ENCODE measurements at places on chromosomes 12 and 14.

DNA sequence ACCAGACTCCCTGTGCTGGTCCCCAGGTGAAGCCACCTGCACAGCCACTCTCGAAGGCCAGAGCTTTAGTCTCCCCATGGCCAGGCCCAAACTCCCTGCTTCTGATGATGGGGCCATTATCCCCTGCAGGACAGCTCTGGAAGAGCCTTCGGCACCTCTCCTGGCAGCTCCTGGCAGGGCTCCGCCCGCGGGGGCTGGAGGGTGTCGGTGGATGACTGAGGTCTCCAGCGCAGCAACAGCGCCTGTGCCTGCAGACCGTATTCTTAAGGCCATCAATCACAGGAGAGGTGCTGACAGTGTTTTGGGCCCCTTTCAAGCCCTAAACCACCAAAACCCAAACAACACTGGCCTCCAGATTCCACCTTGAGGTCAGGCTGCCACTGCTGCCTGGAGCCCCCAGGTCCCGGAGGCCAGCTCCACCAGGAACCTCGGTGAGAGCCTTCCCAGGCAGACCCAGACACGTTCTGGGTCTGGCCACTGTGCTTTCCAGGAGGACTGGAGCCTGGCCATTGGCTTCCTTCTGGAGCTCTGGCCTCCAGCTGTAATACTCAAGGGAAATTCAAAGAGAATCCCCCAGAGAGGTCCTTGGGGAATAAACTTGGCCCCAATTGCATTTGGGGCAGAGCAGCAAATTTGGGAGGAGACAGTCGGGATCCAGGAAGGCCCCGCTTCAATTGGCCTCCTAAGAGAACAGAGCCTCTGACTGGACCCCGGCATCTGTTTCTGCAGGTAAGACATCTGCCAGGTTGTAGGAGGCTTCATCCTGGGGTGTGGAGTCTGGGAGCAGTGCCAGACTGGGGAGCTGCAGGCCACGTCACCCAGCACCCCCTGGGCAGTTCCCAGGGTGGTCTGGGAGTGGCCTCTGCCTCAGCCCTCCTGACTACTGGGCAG, 210.6 kb upstream of the RTL1 start:
- no peak for DNase-seq

DNA sequence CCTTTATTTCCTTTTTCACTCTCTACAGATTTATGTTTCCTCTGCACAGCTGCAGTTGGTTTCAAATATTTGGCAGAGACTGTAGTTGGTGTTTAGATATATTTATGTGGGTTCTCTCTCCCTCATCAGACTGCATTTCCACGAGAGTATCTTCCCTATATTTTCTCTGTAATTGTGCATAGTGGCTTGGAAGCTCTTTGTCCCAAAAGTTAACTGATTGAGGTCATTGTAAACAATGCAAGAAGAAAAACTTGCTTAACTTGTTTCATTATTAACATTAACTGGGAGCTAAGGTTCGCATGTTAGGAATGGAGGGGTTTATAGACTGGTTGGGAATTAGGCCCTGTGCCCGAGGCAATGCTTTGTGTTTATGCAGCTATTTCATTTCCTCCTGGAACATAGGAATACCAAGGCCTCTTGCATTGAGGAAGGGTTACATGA, 216.9 kb upstream of the HMGA2 start:
- no peak for DNase-seq

GRCh38 chr12:121797937-121798786, 4.7 kb upstream of the RHOF start:
- DNase-seq: no peak

DNA sequence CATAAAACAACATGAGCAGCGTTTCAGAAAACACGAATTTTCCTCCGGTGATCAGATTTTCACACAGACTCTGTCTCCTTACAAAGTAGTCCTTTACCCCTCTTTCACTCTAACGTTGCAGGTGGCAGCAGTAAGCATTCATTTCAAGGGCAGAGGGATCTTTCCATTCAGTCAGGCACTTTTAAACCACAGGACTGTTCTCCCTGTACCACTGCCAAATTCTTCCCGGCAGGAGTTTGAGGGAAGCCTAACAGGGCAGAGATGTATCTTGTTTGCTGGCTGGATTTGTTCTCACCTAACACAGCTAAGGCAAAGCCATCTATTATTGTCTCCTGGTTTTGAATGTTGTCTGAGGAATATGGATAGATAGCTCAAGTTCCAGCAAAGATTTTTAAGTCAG, 1187.3 kb upstream of the SEL1L start:
- no peak for DNase-seq

GRCh38 chr12:8446642-8447547, 8.9 kb upstream of the CLEC6A start:
- DNase-seq: no peak

GRCh38 chr14:85165094-85165493, 364.9 kb upstream of the FLRT2 start:
- DNase-seq: no peak

- no peak for DNase-seq
These were observed 64.1 kb downstream of the PRICKLE1 start for GRCh38 chr12:42525444-42525843.

DNA sequence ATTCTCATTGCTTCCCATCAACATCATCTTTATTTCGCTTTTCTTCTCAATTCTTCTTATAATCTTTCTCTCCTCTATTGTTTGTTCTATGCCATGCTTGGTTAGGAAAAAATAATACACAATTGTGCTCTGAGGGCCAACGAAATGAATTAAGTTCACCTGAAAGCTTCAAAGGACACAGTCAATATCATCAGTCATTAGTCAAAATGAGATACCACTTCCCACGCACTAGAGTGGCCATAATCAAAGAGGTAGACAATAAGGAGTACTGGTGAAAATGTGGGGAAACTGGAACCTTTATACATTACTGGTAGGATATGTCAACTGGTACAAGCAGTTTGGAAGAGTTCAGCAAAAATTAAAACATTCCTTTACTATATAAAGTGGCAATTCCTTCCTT, 91.5 kb downstream of the TMTC1 start:
- no peak for DNase-seq

- no peak for DNase-seq
These were observed 706 bp upstream of the DIO2 start for GRCh38 chr14:80212023-80212397.

- DNase-seq: no peak
These were observed 6.9 kb upstream of the NTS start for GRCh38 chr12:85866986-85867776.

- peak; percentile 53 for DNase-seq
These were observed 118.5 kb downstream of the TTC7B start for GRCh38 chr14:90697577-90698206.

GRCh38 chr12:26535826-26536225, 297.2 kb downstream of the ITPR2 start:
- no peak for DNase-seq

GRCh38 chr12:45170456-45171042, 45.3 kb upstream of the ANO6 start:
- DNase-seq: peak; percentile 79

GRCh38 chr12:93219947-93220346, 157.8 kb upstream of the NUDT4 start:
- DNase-seq: no peak

DNA sequence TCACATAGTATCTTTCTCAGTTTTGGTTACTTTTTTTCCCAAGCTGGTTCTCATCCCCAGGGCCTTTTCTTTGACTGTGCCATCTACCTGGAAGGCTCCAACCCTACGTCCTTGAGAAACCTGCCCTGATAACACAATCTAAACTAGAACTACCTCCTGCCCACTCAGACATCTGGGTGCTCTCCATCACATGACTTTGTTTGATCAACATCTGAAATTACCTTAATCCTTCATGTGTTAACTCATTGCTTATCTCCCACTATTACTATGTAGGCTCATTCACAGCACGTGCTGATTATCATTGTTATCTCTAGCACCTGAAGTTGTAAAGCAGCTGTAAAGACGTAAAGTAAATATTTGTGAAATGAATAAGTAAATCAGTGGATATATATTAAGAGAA, 784.0 kb downstream of the TMTC2 start:
- DNase-seq: no peak

- DNase-seq: no peak
These were observed 391.1 kb downstream of the PAWR start for GRCh38 chr12:79299447-79300198.

GRCh38 chr12:666766-667308, 3.6 kb upstream of the NINJ2 start:
- DNase-seq: no peak

DNA sequence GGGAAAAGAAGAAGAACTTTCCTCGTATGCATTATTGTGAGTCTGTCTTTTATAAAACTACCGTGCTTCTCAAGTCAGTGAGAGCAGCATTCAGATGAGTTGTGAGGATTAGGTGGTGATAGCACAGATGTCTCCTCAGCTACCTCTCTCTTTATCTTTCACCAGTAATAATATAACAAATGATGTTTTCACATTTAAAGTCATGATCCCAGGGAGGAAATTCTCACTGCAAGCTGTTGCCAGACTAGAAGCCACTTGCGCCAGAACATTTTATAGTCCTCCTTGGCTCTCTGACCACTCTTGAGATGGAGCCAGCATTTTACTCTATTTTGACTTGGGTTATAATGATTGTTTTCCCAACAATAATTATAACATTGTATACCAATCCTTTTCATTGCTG, 443.1 kb downstream of the AEBP2 start:
- DNase-seq: no peak

DNA sequence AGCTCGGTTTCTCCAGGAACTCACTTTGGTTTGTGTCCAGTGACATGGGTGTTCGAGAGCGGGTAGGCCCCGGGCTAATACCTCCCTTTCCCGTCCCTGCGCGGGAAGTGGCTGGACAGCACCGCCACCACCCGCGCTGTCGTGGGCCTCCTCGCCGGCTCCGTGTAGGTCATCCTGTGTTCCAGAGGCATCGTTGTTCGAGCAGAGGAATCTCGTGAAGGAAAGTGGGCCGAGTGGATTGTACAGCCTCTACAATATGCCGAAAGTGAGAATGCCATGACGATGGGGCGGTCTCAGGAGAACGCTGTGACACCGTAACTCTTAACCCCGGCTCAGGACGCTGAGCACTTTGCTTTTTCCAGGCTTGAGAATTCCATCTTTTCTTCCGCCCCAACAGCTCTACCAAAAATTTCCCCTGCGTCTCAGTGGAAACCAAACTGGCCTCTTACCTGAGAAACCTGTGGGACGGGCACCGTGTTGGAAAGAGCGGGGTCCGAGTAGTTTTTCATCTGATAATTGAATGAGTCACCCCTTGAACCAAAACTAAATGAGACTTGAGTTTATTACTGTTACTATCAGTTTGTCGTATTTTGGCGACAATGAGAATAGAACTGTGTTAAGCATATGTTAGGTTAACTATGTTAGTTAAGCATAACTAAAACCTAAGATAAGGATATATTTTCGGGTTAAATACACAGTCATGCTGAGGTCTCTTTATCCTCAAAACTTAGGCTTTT, 510 bp downstream of the EIF2S1 start:
- no peak for DNase-seq

GRCh38 chr12:109228664-109229063, 80.4 kb downstream of the FOXN4 start:
- no peak for DNase-seq

DNA sequence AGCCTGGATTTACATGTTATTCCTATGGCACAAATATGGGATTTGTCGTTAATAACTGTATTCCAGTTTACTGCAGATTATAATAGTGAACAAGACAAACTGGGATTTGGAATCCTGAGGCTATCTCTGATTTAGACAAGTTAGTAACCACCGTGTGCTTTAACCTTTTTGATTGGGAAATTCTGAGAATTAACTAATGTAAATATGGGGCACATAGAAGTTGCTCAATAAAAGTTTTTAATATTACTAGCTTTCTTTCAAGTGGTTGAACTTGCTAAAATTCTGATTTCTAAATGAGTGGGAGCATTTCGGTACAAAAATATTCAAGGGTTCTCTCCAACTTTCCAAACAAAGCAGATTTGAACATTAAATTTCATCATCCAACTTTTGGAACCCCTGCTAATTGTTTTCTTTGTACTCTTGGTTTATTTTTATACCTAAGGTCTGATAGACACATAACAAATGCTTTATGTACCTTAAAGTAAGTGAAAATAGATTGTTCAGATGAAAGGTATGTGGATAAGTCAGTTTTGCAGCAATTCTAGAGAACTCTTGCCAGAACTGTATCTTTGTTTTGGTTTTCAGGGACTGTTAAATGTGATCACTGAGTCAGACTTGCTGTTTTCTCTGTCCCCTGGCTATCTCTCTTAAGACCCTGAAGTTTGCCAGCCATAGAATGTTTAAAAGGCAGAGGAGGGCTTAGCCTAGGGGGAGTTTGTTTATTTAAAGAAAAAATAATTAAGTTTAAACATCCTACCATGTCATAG, 57.5 kb downstream of the FRS2 start:
- DNase-seq: no peak

GRCh38 chr12:93784339-93785086, 107.3 kb downstream of the CRADD start:
- DNase-seq: no peak

DNA sequence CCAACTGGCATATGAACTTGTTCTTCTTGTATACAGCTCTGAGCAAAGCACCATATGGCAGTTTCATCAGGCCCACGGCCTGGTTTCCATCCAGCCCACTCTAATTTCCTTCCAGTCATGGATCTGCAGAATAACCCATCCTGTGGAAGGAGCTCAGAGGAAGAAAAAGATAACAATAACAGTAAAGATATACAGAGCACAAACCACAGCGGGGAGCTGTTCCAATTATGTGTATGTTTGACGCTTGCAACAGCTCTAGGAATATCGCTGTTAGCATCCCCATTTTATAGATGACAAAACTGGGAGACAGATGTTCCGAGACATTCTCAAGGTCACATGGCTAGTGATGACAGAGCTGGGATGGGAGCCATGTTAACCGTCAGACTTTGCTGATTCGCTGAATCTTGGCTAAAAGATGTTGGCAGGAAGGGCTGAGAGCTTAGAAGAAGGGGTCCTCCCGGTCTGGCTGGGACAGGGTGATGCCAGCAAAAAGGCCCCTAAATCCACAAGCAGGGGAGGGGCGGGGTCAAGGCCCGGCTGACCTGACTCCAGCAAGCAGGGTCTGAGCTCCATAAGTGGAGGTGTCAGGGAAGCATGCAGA, 34.4 kb upstream of the CIPC start:
- no peak for DNase-seq

- DNase-seq: no peak
These were observed 141.4 kb downstream of the EGLN3 start for GRCh38 chr14:33809396-33809981.

Data from stimulated activated CD4-positive, alpha-beta T cell treated with anti-CD3 and anti-CD28 coated beads, Interleukin-1b, Interleukin-23, amount 100 ng/mL, for 1 hour (primary cell).